NCI-H345 (cell line): ENCODE measurements at places on chromosomes 3 and 15.
A peak's percentile ranks its signal among the peaks of the same experiment; 100 is the strongest.

GRCh38 chr15:73897441-73898261 lies 24.3 kb downstream of the TBC1D21 start:
- DNase-seq, result no peak

- DNase-seq, result peak; percentile 56
Measured at GRCh38 chr15:40857601-40858341, 13.9 kb downstream of the SPINT1 start.

GRCh38 chr3:194308601-194309449 lies 42.3 kb downstream of the CPN2 start:
- no peak for DNase-seq

- DNase-seq, result no peak
Measured at GRCh38 chr3:186990878-186991308, 60.6 kb downstream of the ST6GAL1 start.

- no peak for DNase-seq
Measured at GRCh38 chr15:57823325-57823882, 116.9 kb downstream of the POLR2M start.

DNA sequence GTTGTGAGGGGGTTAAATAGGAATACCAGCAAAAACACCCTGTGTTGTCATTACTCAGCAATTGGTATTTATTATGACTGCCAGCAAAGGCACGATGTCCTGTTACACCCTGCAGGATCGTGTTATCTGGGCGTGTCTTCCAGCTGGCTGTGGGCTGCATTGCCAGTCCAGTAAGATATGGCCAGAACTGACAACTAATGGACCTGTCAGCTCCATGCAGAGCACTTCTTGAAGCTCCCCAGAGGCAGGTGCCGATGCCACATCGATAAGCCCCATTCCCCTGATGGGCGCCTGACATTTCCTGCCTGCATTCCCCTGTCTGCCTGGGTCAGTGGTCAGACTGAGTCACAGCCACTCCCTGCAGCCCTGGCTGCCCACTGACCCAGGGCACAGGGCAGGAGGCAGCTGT lies 79.7 kb upstream of the RASGRF1 start:
- DNase-seq, result no peak

- DNase-seq, result no peak
Measured at GRCh38 chr3:153343988-153344782, 182.2 kb downstream of the RAP2B start.

- no peak for DNase-seq
Measured at GRCh38 chr3:70982284-70982683, 601.2 kb downstream of the FOXP1 start.

GRCh38 chr3:10116138-10116460 lies 624 bp downstream of the BRK1 start:
- DNase-seq, result no peak

DNA sequence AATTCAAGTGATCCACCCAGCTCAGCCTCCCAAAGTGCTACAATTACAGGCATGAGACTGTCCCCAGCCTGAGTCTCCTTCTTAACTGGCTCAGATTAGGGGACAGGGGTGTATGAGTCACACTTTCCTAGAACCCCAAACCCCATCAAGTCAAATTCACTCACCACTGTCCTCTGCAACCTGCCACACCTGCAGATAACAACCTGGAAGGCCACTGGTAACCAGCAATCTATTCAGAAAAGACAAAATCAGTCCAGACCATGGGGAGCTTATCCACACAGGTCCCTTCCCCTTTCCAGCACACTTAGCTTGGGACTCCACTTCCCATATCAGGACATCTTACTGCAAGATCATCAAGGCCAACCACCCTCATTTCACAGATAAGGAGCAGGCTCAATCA lies 6.4 kb downstream of the WDR73 start:
- no peak for DNase-seq

DNA sequence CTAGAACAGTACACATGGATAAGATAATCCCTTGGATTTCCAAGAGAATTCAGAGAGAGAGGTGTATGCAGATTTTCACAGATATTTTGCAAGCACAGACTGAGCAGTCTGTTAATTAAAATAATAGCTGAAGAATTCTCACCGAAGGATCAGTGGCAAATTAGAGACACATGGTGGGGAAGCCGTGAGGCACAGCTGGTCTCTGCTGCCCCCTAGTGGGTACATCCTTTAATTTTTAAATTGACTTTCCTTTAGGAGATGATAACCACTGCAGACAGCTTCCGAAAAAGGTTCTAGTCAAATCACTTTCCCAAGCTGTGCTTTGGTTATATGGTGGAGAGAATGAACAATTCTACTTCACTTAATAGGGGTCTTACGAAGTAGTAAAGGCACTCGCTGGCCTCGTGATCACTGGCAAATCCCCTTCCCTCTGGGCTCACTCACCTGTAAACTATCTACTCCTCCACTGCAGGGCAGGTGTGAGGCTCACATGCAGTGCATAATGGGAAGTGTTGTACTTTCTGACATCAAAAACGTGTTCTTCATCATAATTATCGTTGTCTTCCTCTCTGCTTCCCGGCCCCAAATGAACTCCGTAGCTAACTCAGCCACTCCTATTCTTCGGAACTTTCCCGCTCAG lies 19.5 kb downstream of the MESD start:
- DNase-seq, result peak; percentile 42

GRCh38 chr15:73373221-73373620 lies 4.5 kb upstream of the HCN4 start:
- no peak for DNase-seq

DNA sequence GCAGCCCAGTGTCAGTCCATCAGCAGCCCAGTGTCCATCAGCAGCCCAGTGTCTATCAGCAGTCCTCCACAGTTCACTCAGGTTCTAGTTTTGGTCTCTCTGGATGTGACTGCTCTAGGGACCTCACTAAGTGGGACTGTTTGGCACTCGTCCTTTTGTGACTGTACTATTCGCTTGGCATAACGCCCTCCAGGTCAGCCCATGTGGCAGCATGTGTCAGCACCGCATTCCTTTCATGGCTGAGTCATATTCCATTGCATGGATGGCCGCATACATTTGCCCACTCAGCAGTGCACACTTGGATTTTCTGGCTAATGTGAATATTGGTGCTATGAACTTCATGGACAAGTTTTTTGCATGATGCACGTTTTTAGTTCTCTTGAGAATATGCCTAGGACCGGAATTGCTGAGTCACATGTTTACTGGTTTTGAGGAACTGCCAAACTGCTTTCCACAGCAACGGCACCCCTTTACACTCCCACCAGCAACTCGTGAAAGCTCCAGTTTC lies 16.4 kb downstream of the CHST13 start:
- no peak for DNase-seq

DNA sequence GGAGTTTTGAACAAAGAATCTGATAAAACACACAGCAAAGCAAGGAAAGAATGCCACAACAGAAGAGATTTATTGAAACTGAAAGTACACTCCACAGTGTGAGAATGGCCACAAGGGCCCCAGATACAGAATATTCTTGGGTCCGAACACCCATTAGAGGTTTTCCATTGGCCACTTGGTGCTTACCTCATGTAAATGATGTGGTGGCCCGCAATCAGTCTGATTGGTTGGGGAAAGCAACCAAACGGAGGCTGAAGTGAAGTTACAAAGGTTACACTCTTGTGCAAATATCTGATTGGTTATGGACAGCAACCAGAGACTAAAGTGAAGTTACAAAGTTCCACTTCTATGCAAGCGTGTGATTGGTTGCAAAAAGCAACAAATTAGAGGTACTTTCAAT lies 20.4 kb downstream of the NSUN3 start:
- no peak for DNase-seq
